ENCODE measurements at places on chromosomes 12 and 14.
A peak's percentile ranks its signal among the peaks of the same experiment; 100 is the strongest.

- DNase-seq: no peak
These were observed 209.8 kb downstream of the PELI2 start for GRCh38 chr14:56328021-56328420.

GRCh38 chr12:92650228-92650822 is 52.5 kb upstream of the PLEKHG7 start:
- DNase-seq: no peak

GRCh38 chr12:75725521-75726111 is 214.2 kb upstream of the KRR1 start:
- DNase-seq: no peak

DNA sequence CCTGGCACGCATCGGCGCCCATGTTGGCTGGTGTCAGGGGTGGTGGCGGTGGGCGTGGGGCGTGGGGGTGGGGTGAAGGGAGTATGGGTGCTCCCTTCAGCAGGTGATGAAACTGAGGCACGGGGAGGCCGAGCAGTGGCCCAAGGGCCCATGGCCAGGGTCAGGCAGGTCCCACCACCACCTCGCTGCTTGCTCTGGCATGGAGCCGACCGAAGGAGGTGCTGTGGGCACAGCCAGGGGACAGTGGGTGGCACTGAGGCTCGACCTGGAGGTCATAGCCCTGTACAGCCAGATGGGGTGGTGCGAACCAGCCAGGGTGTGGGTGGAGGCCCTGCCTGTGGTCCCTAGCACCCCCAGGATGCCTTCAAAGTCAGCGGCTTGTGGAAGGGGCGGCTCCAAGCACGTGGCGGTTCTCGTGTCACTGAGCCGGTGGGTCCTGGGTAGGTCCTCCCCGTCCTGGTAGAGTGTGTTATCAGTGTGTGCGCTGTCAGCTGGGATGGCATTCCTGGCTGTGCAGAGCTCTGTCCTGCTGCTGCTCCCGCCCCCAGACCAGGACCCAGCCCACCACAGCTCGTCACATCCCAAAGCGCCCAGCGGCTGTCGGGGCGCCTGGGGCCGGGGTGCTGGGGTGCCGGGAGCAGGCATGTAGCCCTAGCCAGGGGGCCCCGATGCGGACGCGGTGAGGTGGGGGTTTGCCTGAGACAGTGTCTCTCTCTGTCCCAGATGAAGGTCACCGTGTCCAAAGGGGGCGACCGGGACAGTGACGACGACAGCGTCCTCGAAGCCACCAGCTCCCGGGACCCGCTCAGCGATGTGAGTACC is 35.3 kb downstream of the FBRSL1 start:
- no peak for DNase-seq

- DNase-seq: no peak
These were observed 446.9 kb downstream of the ATP23 start for GRCh38 chr12:58388261-58388660.

- DNase-seq: no peak
These were observed 18.7 kb downstream of the XRCC3 start for GRCh38 chr14:103696466-103697071.

DNA sequence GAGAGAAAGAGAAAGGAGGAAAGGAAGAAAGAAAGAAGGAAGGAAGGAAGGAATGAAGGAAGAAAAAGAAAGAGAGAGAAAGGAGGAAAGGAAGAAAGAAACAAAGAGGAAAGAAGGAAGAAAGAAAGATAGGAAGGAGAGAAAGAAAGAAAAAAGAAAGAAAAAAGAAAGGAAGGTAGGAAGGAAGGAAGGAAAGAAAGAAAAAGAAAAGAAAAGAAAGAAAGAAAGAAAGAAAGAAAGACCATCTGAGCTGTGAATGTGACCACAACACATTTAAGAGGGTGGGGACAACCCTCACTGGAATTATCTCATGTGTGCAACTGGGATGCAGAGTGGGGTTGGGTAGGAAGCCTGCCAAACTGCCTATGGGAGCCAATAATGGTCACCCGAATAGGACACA is 36.0 kb upstream of the BATF start:
- no peak for DNase-seq

DNA sequence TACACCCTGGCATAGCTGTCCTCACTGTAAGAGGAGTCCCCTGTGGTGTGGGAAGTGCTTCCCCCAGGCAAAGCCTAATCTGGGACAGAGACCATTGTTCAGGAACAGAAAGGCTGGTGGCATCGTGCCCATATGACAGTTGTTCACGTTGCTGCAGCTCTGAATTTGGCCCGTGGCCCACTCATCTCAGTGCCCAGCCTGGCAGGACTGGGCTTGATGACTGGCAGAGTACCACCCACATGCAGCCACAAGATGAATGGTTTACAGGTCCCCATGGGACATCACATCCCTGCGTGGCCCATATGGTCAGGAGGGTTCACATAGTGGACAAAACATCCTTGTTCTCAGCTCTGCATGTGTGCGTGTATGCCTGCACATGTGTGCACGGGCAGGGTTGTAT is 17.5 kb downstream of the IQSEC3 start:
- no peak for DNase-seq

GRCh38 chr14:68786491-68787091 is 6.3 kb downstream of the ZFP36L1 start:
- no peak for DNase-seq

DNA sequence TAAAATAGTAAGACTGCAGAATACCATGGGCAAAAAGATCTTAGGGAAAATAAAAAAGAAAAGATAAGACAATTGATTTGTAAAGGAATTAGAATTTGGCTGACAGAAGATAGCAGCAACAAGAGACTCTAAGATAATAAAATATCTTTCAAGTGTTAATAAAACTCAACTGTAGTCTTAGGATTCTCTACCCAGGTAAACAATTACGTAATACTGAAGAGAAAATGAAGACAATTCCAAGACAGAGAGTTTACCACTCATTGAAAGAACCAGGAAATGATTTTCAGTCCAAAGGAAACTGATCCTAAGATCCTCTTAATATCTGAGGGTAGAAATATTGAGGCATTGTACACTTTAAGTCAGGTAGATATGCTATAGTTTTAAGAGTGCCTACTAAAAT is 321.1 kb downstream of the CEP128 start:
- DNase-seq: no peak

DNA sequence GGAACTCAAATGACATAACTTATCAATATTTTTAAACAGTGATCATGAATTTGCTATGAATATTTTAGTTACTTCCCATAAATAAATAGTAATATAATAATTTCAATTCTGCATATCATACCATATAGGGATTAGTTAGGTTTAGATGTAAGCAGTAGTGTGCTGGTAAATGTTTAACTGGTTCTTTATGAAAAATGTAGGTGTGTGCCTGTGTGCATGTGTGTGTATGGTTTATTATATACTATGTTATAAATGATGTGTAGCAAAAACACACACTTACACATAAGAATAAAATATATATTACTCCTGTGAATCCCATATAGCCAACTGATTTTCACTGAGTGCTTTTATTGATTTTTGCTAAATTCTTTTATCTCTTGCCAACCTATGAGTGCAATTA is 14.0 kb upstream of the BHLHE41 start:
- DNase-seq: no peak

GRCh38 chr12:90627180-90627896 is 327.6 kb downstream of the CCER1 start:
- no peak for DNase-seq

GRCh38 chr12:119417440-119417839 is 82.9 kb downstream of the CCDC60 start:
- DNase-seq: no peak

GRCh38 chr12:59119676-59120075 is 199.4 kb upstream of the LRIG3 start:
- DNase-seq: no peak

DNA sequence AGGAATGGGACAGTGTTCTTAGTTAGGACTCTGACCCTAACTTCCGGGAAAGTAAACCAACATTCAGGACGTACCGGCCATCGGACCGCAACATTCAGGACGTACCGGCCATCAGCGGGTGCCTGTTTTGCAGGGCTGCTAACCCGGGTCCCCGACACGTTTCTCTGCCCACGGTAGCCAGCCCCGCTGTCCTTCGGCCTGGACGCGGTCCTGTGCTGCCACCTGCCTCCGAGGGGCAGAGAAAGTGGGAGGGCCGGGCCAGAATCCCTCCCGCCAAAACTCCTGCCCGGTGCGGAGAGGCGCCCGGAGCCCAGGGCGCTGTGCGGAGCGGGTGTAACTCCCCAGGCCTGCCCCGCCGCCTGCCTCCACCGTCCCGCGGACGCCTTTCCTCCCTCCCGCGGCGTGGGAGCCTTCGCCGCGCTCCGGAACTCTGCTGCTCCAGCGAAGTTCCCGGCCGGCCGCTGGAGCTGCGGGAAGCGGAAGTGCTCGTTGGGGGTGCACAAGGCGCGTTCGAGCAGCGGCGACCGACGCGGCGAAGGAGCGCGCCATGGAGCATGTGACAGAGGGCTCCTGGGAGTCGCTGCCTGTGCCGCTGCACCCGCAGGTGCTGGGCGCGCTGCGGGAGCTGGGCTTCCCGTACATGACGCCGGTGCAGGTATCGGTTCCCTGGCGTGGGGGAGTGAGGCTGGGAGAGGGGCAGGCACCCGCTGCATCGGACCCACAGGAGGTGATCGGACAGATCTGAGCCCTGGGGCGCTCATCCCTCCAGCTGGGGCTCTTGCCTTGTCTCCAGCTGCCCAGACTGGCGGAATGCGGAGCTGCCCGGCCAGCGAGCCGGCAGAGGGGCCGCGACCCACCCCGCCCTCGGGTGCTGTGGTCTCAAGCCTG is at the start of gene DDX55:
TSS of gene DDX55 (plus strand) at position 498 of the 888 bp plus-strand sequence. CDS start at position 548, 50 bp downstream.
- DNase-seq: peak; percentile 87

DNA sequence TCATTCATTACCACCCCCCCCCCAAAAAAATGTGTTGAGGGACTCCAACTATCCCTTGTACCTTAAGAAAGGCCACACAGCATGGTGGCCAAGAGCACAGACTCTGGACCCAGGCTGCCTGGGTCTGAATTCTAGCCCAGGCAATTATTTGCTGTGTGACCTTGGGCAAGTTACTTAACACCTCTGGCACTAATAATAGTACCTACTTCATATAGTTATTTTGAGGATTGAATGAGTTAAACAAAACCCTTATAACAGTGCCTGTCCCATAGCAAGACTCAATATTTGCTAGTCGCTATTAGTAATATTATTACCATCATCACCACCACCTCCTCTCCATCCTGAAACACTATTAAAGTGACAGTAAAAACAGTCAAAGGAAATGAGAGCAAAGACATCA is 37.2 kb downstream of the NT5DC3 start:
- DNase-seq: no peak

DNA sequence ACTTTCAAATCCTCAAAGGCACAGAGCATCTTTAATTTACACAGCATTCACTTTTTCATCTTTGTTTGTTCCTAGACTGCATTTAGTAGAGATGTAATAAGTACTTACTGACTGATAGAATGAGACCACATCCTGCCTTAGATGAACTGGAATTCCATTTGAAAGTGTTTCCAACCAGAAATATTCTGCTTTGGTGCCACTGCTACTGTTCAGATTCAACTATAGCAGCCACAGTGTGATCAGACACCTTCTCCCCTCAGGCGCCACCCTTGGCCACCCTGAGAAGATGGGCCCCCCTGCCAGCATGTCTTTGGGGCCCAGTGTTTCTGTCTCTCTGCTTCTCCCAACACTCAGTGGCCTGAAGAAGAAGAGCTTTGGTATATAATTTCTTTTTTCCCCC is 449.1 kb downstream of the RAD51B start:
- DNase-seq: no peak

DNA sequence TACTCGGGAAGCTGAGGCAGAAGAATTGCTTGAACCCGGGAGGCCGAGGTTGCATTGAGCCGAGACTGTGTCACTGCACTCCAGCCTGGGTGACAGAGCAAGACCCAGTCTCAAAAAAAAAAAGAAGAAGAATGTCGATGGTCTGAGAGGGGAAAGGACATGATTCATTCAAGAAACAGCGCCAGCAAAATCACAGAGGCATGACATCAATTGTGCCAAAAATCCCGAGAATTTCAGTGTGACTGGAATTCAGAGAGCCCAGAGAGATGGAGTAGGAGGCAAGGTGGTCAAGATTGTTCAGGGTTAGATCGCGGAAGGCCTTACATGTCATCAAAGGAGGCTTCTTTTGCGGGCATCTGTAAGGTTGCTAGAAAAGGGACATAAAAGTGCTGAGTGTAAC is 483.3 kb downstream of the VRK1 start:
- no peak for DNase-seq

- no peak for DNase-seq
These were observed 159.5 kb downstream of the BRMS1L start for GRCh38 chr14:35985474-35986218.

- no peak for DNase-seq
These were observed 32.2 kb upstream of the IGF1 start for GRCh38 chr12:102512523-102512922.

DNA sequence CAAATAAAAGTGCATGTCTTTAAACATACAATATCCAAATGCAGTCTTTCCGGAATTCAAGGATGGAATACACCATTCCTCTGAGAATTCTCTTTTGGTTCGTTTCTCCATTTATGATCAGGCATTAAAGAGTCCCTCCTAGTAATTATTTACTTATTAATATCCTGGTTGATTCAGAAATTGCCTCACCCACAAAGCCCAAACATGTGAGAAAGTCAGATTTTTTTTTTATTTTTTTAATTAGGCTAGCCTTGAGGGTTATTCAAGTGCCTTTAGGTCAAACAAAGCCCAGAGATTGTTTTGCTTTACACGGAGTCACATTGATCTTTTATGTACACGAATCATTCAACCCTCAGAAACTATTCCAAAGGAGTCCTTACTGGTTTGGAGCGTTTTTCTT is 6.4 kb upstream of the TSPAN8 start:
- DNase-seq: no peak

DNA sequence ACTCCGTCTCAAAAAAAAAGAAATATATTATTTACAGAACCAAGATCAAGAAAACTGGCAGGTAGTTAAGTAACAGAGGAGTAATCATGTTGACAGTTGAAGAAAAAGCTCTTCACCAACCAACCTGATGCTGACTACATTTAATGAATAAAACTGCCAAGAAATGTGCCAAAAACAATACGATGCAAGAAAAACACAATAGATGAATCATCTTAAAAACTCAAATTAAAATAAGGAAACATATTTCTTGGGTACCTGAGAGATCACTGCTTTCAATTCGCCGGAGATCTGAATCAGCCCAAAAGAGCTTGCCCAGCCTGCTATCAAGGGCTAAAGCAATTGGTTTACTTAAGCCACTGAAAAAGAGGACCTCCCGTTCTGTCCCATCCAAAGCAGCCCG is 76.4 kb downstream of the BCL2L14 start:
- DNase-seq: no peak

GRCh38 chr12:60123557-60123956 is 527.7 kb downstream of the SLC16A7 start:
- DNase-seq: no peak

DNA sequence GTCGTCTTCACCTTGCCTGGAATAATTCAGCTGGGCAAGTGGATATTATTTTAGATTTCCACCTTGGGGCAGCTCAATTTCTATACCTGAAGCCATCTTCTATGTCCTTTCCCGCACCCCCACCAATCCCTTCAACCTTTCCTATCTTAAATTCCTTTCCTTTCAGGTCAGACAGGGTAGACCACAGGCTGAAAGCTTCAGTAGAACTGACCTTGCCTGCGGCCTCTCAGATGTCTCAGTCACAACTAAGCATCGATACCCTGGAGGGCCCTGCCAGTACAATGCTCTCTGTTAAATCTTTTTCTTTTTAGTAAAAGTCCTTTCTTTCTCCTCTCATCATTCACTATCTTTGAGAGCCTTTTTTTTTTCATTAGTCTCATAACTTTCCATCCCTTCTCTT is 38.9 kb downstream of the SLC2A14 start:
- no peak for DNase-seq

All from activated CD4-positive, alpha-beta T cell treated with anti-CD3 and anti-CD28 coated beads, Interleukin-2, amount 10 ng/mL, durations not matched to agents 7 days and 5 days (primary cell).